Urinary bladder (tissue), 4 donors: ENCODE measurements at places on chromosomes 2 and 18. TPM values are rescaled to one million over a fixed set of nuclear protein-coding genes. Genes with fewer than 3 reads are reported as not detected.

Gene LHCGR
- 5.6 TPM for total RNA-seq

Gene PRSS56
- total RNA-seq = not detected

Gene TWIST2
- 20.5 TPM for total RNA-seq

GRCh38 chr2:236982693-236983455 lies 102.8 kb upstream of the COPS8 start:
- DNase-seq = no peak

- no peak for DNase-seq
Observed at GRCh38 chr2:44686561-44686960, 254.9 kb upstream of the SIX3 start.

- no peak for DNase-seq
Observed at GRCh38 chr2:71389384-71390072, 57.9 kb downstream of the ZNF638 start.

DNA sequence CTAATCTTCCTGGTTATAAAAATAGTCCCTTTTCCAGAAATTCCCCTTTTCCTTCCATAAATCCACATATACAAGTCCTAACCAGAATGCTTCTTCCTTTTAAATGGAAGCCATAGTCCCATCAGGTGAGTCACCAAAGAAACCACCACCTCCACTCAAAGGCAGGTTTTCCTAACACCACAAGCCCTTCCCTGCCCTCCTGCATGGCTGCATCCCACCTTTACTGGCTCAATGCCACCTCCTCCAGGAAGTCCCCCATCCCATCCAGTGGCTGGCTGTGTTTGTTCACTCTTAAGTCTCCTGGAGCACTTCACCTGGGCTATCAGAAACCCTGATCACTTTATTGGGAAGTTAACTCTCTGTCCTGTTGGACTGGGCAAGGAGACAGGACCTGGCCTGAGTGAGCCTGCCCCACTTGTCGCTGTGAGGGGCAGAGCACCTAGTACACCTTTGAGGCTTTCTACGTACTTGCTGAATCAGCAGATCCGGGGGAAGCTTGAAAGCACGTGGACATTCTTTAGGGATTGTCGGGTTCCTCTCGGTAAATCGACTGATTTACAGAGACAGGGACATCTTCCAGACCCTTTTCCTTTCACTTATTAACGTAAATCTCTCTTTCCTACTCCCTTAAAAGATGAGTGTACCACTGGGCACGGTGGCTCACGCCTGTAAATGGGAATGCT lies 71.0 kb downstream of the NGEF start:
- no peak for DNase-seq

- no peak for DNase-seq
Observed at GRCh38 chr2:15456352-15456751, 104.8 kb downstream of the NBAS start.

- no peak for DNase-seq
Observed at GRCh38 chr2:203928849-203929248, 7.7 kb upstream of the ICOS start.

- DNase-seq = no peak
Observed at GRCh38 chr2:215619022-215619958, 183.4 kb upstream of the FN1 start.

- no peak for DNase-seq
Observed at GRCh38 chr2:219174146-219174545, 2.6 kb downstream of the CNPPD1 start.
